ENCODE measurements at places on chromosomes 4 and X.

GRCh38 chr4:88106205-88106604, 52.2 kb downstream of the ABCG2 start:
- no peak for DNase-seq

DNA sequence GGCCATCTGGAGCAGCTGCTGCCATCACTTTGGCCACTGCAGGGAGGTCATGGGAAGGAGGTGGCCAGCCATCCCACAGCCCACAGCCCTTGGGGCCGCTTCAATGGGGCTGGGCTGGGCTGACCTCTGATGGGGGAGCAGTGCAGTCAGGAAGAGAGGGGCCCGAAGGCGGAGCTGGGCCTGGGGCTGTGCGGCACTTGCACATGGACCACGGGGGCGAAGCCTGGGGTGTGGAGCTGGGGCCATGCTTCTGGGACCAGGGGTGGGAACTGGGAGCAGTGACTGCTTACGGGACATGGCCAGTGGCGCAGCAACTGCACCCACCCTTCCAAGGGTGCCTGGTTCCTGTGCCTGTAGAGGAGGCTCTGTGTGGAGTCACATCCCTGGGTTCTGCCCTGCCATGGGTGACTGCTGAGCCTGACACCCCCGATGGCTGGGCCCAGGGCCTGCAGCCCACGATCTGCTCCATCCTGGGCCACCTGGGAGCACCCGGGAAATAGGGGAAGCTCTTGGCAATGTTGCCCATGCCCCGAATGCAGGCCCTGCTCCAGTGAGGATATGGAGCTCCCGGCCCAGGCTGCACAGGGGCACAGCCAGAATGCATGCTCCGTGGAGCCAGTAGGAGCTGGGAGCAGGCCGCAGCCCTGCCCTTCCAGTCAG, 22.4 kb upstream of the SULT1B1 start:
- DNase-seq = no peak

DNA sequence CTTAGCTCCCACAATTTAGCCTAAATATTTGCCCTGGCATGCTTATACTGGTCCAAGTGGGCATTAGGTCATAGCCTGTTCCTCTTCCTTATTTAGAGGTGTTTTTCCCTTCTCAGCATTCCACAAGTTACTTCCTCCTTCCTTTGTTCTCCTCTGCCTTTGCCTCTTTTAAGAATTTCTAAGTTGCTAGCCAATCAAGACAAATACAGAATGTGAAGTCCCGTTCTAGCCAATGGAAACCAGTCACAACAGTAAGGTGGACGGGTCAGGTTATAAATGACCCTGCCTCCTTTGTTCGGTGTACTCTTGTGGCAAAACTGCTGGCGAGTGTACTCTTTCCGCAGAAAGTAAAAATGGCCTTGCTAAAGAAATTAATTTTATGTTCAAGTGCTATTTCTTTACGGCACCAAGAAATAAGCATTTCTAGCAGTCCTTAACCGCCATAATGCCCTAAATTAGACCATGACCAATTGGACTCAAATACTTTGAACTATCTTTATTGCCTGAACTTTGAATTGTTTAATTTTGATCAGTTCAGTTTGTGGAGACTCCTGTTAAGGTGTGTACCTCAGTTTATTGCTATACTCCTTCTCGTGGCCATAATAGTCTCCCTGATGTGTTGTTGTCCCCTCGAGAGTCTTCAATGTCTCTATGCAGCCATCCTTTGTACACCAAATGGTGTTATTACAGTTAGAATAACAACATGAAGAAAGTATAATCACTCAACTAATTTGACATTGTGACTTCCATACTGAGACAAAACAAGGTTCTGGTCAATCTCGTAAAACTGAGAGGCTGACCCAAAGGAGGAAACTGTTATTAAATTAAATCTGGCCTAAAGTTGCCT, 1.6 kb upstream of the HADH start:
- DNase-seq = no peak

- no peak for DNase-seq
Observed at GRCh38 chr4:159019356-159019755, 83.5 kb upstream of the RAPGEF2 start.

GRCh38 chr4:114400531-114400930, 198.1 kb upstream of the UGT8 start:
- DNase-seq = no peak

DNA sequence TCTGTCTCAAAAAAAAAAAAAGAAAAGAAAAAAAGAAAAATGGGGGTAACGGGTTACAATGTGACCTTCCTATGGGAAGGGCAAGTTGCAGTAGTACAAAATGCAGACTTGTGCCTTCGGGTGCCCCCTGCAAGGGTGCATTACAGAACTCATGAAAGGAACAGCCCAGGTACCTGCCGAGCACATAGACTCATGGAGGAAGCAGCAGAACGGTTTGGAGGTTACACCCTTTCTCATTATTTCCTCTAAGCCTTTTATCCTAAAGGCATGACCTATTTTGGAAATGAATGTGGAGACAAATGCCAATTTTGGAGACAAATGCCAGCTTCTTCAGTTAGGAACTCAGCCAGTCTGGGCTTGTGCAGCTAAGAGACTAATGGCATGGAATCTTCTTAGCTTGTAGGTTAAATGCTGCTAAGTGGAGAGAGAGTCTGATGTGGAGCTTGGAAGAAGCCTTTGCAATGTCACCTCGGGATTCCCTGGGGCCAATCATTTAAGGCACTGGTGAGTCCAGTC, 44.1 kb upstream of the PRKX start:
- DNase-seq = no peak

DNA sequence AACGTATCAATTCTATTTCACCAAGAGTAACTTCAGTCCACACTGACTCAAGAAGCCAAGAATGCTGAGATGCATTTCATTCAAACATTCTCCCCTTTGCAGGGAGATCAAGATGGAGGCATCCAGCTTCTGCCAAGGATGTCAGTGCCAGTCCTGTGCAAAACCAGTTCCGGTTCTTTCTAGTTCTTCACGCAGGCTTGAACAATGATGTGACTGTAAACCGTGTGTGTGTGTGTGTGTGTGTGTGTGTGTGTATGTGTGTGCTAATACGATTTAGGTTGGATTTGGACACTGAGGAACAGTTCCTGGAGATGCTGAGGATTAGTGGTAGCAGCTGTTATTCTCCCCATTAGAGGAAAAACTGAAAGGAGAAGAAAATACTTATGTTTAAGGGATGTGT, at the start of gene REELD1:
Gene REELD1, plus strand, starts transcription at position 301 of the 400 bp plus-strand sequence. CDS start 2,415 bp downstream, outside the sequence.
- DNase-seq = no peak

DNA sequence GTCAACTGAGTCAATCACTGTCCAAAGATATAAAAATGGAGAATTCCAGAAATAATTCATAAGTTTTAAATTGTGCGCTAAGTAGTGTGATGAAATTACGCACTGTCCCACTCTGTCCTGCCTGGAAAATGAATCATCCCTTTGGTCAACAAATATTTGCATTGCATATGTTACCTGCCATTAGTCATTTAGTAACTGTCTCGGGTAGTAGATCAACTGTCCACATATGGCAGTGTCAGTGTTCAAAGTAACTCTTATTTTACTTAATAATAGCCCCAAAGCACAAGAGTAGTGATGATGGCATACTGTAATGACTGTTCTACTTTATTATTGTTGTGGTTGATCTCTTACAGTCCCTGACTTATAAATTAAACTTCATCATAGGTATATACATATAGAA, 3.4 kb downstream of the YTHDC1 start:
- DNase-seq = no peak

GRCh38 chr4:137421796-137422195, 110.5 kb downstream of the PCDH18 start:
- DNase-seq = no peak

DNA sequence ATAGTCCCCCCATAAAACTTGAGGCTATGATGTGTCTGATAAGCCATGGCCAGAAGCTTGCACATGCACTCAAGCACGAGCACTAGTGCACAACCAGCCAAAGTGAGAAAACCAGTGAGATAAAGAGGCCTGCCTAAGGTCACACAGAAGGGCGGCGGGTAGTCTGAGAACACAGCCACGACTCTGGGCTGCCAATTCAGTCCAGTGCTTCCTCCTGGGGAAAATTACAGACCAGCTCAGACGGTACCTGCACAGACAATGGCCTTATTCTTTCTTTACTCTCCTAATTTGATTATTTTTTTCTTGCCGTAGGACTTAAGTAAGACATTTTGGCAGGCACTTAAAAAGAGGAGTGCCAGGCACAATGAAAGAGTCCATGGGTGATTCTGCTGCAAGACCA, 533.2 kb upstream of the FAT1 start:
- no peak for DNase-seq

- DNase-seq = no peak
Observed at GRCh38 chr4:183797445-183798300, 107.4 kb upstream of the STOX2 start.
